ENCODE measurements at places on chromosomes 16 and 17.
A peak's percentile ranks its signal among the peaks of the same experiment; 100 is the strongest.

DNA sequence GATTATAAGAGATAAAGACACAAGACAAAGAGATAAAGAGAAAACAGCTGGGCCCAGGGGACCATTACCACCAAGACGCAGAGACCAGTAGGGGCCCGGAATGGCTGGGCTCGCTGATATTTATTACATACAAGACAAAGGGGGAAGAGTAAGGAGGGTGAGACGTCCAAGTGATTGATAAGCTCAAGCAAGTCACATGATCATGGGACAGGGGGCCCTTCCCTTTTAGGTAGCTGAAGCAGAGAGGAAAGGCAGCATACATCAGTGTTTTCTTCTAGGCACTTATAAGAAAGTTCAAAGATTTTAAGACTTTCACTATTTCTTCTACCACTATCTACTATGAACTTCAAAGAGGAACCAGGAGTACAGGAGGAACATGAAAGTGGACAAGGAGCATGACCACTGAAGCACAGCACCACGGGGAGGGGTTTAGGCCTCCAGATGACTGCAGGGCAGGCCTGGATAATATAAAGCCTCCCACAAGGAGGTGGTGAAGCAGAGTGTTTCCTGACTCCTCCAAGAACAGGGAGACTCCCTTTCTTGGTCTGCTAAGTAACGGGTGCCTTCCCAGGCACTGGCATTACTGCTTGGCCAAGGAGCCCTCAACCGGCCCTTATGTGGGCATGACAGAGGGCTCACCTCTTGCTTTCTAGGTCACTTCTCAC is 63.9 kb upstream of the ARL4D start:
- no peak for DNase-seq

DNA sequence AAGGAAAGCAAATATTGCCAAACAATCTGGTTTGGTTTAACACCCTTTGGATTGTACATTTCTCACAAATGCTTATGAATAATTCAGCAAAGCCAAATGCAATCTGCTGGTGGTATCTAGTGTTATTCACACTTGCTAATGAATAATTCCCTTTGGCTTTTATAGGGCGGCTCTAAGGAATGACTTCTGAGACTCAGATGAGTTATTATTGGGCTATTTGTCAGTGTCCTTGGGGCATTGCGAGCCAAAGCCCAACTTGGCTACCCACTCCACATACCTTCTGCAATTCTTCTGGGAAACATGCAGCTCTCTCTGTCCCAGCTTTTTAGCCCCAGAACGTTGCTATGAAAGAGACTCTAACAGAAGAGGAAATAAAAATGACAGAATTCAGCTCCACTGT is 41.1 kb downstream of the FTO start:
- no peak for DNase-seq

DNA sequence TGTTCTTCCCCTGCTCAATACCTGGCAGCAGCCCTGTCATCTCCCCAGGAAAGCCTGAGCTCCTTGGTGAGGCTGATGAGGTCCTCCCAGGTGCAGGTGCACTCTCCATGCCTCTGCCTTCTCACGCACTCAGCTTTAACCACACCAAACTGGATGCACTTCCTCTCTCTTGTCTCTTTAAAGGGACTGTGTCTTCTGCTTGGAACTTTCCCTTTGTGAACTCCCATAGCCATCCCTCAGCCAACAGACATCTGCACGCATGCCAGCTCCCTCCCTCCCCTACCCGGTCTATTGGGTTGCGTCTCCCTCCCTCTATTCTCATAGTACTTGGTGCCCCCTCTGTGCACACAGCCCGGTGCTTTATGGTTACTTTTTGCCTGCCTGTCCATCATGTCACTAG is 231.2 kb downstream of the MSI2 start:
- no peak for DNase-seq

- DNase-seq = no peak
These were observed 60.0 kb upstream of the BCAR1 start for GRCh38 chr16:75311383-75311938.

- DNase-seq = no peak
These were observed 495 bp downstream of the TXNDC17 start for GRCh38 chr17:6641247-6641863.

DNA sequence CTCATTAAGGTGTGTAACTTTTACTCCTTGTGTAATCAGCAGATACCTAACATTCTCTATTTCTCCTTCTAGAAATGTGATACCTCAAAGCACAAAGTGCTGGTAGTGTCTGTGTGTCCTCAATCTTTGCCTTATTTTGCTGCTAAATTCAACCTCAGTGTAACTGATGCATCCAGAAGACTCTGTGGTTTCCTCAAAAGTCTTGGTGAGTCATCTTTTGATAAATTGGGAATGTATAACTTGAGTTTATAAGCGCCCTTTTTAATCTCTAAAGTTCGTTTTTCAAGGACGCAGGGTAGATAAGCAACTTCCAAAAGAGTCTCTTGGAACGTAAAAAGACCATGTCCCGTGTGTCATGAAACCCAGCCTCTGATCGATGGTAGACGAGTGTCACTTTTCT is 10.2 kb downstream of the NARF start:
- no peak for DNase-seq

- no peak for DNase-seq
These were observed 1.6 kb upstream of the DUSP14 start for GRCh38 chr17:37488009-37488604.

DNA sequence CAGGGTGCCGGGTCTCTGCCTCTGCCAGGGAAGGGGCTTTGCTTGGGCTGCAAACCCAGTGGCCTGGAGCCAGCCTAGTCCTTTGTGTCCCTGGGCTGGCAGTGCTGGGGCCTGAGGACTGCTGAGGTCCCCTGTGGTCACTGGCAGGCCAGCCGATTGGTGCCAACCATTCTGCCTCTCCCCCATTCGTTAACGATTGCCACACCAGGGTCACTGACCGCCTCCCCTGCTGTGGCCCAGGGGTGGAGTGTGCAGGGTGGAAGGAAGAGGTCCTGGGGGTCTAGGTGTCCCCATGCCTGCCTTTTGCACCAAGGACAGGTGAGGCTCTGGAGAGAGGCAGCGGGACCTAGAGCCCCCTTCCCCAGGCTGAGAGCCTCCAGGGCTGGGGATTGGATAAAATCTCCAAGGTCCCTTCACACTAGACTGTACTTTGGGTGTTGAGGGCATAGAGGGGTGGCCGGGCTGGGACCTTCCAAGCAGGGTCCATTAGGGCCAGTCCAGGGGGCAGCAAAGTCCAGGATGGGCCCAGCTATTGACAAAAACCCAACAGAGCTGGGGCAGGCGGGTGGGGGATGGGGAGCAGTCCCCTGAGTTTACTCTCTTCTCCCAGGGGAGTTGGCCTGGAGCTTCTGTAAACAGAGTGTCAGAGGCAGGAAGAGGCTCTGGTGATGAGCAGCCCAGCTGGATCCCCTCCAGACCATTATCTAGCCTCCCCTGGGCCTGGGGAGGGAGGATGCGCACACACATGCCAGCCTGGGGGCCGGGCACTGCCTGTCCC is 1.1 kb downstream of the VASN start:
- no peak for DNase-seq

DNA sequence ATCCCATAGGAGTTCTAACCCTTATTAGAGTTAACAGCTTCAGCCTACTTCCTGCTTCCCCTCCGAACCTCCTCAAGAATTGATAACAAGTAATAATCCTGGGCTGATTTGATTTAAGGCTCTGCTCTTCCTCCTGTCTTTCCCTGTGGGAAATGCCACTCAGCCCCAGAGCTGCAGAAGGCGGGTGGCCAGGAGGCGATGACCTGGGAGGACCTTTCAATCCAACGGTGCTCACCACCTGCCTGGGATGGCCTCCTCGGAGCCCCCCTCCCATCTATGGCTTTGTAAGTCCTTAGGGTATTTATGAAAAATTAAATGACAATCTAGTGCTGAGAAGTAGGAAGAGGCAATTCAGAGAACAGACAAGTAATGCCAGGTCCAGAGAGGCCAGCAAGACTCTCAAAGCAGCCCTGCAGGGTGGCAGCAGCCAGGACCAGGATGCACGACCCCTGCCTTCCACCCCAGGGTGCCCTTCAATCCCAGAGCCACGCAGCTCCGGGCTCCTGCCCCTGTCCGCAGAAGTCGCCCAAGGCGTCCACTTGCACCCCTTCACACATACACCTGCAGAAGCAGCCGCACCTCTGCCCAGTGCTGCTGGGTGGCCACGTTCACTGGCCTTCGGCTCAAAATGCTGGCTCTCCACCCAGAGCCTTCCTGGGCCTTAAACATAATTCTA is 34.3 kb downstream of the ABR start:
- no peak for DNase-seq

GRCh38 chr17:29576214-29577000 is 7.9 kb downstream of the TP53I13 start:
- DNase-seq = no peak

GRCh38 chr17:78706271-78706915 is 75.7 kb downstream of the CYTH1 start:
- no peak for DNase-seq

DNA sequence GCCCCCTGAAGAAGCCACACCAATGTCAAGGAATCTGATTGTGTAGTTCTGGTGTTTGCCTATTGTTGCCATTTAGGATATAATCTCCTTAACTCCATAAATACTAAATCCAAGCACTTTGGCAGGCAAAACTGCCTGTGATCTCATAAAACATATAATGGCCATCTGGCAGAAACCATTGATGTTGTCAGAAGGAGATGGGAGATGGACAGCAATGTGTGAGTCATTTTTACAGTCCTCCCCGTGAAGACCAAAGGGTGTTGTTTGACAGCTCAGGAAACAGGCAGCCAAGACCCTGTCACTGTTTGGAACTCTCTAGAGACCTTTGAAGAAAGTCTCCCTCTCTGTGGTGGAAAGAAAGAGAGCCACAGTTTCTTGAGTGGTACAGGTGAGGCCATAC is 454.1 kb downstream of the HS3ST3B1 start:
- no peak for DNase-seq

GRCh38 chr16:79600638-79601091 is at the start of gene MAF:
TSS of gene MAF (minus strand) at chr16:79600737. CDS start at chr16:79599902, 835 bp downstream.
- peak; percentile 80 for DNase-seq

- no peak for DNase-seq
These were observed 77.5 kb upstream of the DYNLRB2 start for GRCh38 chr16:80463326-80463725.

- DNase-seq = no peak
These were observed 67.3 kb upstream of the BCAR1 start for GRCh38 chr16:75318737-75319136.

- no peak for DNase-seq
These were observed 330.0 kb upstream of the PMFBP1 start for GRCh38 chr16:72501739-72502593.

GRCh38 chr17:81885454-81885853 is 5.9 kb downstream of the ALYREF start:
- no peak for DNase-seq

DNA sequence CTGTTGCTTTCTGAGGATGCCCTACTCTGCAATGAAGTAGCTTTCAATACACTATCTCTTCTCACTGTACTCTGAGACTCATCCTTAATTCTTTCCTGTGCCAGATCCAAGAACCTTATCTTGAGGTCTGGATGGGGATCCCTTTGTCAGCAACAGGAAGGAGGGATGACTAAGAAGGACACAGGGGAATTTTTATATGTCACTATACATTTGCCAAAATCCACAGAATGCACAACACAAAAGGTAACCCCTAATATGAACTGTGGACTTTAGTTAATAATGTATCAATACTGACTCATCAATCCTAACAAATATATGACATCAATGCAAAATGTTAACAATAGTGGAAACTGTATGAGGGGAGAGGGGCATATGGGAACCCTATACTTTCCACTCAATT is 4.7 kb upstream of the RBBP6 start:
- DNase-seq = no peak

GRCh38 chr17:74601944-74602572 is 10.0 kb upstream of the CD300LD start:
- DNase-seq = no peak

- DNase-seq = no peak
These were observed 7.5 kb downstream of the IL4R start for GRCh38 chr16:27321013-27321915.

- no peak for DNase-seq
These were observed 202.8 kb upstream of the FOXF1 start for GRCh38 chr16:86307514-86307903.

GRCh38 chr17:70366386-70366785 is 197.1 kb downstream of the KCNJ2 start:
- no peak for DNase-seq

- DNase-seq = no peak
These were observed 14.4 kb downstream of the RIPOR1 start for GRCh38 chr16:67543036-67543435.

DNA sequence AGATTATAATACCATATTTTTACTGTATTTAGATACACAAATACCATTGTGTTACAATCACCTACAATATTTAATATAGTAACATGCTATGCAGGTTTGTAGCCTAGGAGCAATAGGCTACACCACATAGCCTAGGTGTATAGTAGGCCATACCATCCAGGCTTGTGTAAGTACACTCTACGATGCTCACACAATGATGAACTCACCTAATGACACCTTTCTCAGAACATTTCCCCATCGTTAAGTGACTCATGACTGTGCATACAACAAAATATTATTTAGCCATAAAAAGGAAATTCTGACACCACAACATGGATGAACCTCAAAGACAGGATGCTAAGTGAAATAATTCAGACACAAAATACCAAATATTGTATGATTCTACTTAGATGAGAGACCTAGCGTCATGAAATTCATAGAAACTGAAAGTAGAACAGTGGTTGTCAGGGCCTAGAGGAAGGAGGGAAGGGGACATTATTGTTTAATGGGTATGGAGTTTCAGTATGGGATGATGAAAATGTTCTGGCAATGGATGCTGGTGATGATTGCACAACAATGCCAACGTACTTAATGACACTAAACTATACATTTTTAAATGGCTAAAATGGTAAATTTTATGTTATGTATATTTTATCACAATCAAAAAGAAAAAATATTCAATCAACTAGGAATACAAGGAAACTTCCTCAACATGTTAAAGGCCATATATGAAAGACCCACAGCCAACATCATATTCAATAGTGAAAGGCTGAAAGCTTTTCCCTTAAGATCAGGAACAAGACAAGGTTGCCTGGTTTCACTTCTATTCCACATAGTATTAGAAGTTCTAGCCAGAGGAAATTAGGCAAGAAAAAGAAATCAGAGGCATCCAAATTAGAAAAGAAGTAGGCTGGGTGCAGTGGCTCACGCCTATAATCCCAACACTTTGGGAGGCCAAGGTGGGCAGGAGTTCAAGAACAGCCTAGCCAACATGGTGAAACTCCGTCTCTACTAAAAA is 5.9 kb upstream of the C16orf87 start:
- no peak for DNase-seq

DNA sequence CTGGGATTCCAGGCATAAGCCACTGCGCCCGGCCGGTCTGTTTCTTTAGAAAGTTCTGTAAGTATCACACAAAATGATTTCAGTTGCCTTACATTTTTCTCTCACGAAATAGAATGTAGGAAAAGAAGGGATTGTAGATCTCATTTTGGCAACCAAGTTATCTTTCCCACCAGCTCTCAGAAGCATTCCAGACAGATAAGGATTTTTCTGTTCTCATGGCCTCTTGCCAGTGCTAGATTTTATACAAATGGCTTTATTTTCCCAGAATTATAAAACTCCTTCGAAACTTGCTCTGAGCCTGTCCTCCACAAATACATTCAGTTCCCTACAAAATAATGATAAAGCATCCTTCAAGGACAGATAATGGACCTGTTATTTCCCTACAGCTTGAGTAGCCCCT is 46.9 kb downstream of the LCMT1 start:
- DNase-seq = no peak
